ENCODE measurements at places on chromosomes 7 and 10.

- no peak for DNase-seq
Measured at GRCh38 chr10:112562122-112562521, 115.1 kb downstream of the VTI1A start.

- no peak for DNase-seq
Measured at GRCh38 chr7:95608359-95609173, 12.2 kb upstream of the PDK4 start.

DNA sequence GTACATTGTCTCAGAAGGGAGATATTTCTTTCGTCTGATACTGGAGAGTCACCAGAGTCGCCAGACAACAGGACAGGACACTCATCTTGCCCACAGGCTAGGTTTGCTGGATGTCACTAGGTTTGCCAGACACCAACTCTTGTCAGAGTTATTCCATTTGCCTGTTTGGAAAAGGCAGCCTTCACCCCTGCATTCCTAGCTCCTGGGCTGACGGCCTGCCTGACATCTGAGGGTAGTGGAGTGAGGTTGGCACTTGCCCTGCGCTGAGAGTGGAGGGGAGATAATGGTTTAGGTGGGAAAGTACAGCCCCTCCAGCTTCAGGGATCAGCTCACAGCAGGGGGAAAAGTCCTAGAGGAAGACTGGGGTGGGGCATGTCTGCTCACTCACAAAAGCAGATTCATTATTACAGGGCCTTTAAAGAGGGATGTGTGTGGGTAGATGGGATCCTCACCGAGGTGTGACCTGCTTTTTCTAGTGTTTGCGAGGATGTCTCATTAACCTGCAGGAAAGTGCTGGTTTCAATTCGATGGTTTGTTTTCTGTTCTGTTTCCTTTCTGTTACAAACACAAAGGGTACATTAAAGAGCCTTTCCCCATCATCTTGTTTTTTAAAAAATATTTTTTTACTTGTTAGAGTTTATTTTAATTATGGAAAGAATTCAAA lies 79.3 kb upstream of the TNS3 start:
- no peak for DNase-seq

GRCh38 chr7:132519936-132520335 lies 56.3 kb downstream of the PLXNA4 start:
- DNase-seq: no peak

DNA sequence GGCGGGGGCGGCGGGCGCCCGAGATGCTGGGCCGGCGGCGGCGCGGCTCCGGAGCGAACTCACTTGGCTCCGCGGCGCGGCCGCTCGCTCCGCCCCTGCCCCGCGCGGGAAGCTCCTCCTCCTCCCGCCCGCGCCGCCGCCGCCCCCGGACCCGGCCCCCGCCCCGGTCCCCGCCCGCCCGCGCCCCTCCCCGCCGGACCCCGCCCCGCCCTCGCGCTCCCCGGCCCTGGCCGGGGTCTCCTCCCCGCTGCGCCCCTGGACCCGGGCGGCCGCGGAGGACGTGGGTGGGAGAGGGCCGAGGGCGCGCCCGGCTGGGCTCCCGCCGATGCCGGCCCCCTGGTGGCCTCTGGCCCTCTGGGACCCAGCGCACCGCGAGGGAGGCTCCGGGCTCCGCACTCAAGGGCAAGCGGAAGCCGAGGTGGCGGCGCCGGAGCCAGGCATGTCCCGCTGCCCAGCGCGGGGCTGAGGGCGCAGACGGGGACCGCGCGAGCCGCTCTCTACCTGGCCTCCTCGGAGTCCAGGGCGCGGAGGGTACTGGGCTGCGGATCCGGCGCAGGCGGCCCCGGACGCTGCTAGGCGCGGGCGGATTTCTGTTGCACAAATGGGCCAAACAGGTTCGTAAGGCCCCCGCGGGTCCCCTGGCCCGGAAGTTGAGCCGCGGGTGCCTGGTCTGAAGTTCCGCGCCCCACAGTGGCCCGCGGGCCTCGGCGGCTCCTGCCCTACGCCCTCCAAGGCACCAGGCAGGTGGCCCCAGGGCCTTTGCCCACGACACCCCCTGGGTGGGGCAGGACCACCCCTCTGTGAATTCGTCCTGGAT lies at the start of gene TCERG1L:
TCERG1L (minus strand) TSS at position 61 of the 817 bp plus-strand sequence. CDS start 86 bp downstream, outside the sequence.
- no peak for DNase-seq

GRCh38 chr10:114504769-114505579 lies 100.7 kb upstream of the AFAP1L2 start:
- no peak for DNase-seq

DNA sequence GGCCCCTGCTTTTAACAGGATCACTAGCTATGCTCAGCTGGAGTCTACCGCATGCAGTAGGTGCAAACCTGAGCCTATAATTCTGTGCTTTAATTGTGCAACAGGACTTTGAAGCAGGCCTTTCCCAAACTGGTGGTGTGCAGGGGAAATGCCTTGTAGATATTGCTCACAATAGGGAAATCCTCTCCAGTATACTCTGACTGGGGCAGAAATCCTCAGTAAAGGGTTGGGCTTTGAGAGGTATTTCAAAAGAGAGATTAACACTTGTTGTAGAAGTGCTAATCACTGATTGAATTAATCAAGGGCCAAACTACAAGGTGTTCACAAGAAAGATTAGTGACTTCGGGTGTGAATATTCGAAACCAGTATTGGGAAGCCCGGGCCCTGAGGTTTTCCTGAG lies 58.5 kb upstream of the EXOC6 start:
- no peak for DNase-seq

DNA sequence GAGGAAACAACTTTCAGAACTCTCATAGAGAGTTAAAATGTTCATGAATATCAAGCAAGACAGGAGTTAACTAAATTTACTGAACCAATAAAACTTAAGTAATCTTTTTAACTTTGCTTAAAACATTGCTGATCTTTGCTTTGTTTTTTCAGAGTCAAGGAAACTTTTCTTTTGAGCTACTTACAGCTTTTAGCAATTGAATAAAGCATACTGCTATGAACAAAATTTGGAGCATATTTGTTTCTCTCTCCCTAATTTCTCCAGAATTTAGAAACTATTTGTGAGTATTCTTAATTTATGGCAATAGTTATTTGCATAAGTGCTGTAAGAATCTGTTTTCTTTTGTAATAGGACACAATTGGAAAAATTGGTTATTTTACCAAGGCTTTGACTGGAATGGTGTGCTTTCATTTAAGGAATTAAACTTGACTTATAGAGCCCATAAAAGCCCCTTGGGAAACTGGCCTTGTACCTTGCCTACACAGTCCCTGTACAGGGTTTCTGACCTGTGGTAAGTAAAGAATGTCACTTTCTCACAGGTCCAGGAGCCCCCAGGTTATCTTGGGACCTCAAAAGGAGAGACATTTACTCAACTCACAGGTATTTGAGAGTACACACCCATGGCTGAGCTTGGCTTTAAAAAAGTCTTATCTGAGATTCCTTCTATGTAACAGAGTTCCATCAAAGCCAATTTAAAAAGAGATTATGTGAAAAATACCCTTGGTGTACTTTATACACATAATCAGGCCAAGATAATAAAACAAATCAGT lies 23.3 kb upstream of the KIAA1549 start:
- no peak for DNase-seq

DNA sequence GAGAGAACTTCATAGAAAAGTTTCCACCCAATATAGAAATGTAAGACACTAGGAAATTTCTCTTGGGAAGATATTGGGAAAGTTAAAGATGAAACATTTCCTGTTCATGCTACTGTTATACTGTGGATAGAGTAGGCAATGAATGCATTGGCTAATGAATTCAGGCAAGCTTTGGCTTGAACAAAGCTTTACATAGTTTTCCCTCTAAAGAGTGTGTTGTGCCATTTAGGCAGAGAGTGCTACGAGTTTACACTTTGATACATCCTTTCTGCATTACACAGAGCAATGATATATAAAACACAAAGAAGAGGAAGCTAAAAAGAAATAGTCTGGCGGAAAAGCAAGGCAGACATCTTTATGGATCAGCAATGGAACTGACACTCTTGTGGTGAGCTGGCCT lies 125.9 kb upstream of the SHH start:
- DNase-seq: no peak

GRCh38 chr7:27553273-27553672 lies 109.4 kb downstream of the HIBADH start:
- DNase-seq: no peak

DNA sequence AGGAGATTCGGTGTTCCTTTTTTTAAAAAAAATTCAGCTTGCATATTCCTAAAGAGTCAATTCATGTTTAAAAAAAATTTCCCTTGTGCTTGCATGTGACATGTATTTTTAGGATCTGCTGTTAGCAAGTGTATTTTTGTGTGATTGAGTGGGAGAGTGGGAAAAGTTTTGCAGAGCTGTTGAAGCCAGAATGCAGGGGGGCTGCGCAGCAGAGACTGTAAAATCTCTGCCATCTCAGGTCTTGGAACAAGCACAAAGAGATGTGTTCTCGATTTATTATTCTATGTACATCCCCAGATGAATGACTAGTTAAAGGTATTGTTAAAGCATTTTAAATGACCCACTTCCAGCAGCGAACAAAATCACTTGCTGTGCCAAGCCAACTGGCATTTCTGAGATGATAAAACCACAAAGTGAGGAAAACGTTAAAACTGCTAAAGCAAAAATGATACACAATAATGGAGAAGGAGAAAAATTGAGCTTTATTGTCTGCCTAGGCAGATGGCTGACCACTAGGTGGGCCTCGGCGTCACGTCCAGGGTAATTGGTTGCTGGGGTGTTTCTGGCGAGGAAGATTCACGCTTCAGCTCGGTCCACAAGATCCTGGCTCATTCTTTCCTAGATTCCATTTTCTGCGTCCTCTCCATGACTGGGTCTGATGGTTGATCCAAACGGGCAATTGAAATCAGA lies 67.0 kb upstream of the ATRNL1 start:
- no peak for DNase-seq

- DNase-seq: no peak
Measured at GRCh38 chr7:120955577-120956149, 5.1 kb downstream of the ING3 start.

- no peak for DNase-seq
Measured at GRCh38 chr10:80647173-80647833, 109.6 kb downstream of the SH2D4B start.

- no peak for DNase-seq
Measured at GRCh38 chr10:113127261-113127900, 177.3 kb downstream of the TCF7L2 start.

- no peak for DNase-seq
Measured at GRCh38 chr10:44587488-44588318, 202.8 kb upstream of the CXCL12 start.

- DNase-seq: no peak
Measured at GRCh38 chr7:99196536-99197258, 11.2 kb downstream of the KPNA7 start.

DNA sequence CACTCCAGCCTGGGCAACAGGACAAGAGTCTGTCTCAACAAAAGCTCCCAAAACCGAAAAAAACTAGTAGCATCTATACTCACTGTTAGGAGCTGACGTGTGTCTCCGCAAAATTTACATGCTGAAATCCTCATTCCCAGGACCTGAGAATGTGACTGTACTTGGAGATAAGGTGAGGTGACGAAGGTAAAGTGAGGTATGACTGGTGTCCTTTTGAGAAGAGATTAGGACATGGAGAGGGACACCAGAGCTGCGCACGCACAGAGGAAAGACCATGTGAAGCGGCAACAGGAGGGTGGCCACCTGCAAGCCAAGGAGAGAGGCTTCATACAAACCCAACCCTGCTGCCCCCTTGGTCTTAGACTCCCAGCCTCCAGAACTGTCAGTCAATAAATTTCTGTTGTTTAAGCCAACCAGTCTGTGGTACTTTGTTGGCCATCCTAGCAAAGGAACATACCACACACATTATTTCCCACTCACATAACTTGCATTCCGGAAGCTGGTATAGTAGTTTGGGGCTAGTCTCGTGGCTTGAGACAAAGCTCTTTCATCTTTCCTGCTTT lies 1154.0 kb upstream of the CELF2 start:
- DNase-seq: no peak

DNA sequence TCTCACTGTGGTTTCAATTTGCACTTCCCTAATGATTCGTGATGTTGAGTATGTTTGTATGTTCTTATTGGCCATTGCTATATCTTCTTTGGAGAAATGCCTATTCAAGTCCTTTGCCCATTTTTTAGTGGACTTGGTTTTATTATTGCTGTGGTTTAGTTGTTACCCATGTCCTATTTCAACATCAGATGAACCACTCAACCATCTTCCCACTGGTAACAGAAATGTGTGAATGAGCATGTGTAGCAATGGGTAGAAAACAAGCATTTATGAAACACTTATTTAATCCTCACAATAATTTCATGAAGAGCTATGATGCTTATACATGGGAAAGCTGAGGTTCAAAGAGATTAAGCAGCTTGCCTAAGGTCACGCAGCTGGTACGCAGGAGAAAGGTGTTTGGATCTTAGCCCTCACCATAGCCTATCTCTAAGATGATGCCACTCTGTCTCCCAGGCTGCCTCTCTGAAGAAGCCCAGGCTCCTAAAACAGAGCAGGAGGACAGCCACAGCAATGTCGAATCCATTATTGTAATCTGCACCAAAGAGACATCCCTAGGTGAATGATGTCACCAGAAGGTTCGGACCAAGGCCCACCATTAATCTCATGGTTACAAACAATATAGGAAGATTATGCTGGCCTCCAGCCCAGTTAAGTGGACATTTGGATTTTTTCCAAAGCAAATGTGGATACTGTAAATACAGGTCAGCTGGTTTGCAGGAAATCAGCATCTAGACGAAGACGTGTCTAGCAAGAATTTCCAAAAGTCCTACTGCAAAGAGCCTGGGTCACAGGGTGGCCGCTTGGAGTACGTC lies 447.6 kb upstream of the ZMIZ1 start:
- no peak for DNase-seq

DNA sequence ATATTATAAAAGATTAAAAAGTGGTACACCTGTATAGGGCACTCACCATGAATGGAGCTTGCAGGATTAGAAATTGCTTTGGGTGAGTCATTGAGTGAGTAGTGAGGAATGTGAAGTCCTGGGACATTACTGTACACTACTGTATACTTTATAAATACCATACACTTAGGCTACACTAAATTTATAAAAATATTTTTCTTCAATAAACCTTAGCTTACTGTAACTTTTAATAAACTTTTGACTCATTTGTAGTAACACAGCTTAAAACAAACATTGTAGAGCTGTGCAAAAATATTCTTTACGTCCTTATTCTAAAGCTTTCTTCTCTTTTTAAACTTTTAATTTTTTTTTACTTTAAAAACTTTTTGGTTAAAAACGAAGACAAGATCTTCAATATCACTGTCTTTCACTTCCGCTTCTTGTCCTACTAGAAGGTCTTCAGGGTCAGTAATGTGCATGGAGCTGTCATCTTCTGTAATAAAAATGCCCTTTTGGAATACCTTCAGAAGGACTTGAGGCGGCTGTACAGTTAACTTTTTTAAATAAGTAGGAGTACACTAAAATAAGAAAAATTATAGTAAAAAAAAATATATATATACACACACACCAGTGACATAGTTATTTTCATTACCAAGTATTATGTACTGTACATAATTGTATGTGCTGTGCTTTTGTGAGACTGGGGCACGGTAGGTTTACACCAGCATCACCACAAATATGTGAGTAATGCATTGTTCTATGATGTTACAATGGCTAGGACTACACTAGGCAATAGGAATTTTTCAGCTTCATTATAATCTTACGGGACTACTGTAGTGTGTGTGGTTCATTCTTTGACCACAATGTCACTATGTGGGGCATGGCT lies 3.5 kb downstream of the STK31 start:
- DNase-seq: no peak
